ENCODE measurements at places on chromosomes 4 and X.

DNA sequence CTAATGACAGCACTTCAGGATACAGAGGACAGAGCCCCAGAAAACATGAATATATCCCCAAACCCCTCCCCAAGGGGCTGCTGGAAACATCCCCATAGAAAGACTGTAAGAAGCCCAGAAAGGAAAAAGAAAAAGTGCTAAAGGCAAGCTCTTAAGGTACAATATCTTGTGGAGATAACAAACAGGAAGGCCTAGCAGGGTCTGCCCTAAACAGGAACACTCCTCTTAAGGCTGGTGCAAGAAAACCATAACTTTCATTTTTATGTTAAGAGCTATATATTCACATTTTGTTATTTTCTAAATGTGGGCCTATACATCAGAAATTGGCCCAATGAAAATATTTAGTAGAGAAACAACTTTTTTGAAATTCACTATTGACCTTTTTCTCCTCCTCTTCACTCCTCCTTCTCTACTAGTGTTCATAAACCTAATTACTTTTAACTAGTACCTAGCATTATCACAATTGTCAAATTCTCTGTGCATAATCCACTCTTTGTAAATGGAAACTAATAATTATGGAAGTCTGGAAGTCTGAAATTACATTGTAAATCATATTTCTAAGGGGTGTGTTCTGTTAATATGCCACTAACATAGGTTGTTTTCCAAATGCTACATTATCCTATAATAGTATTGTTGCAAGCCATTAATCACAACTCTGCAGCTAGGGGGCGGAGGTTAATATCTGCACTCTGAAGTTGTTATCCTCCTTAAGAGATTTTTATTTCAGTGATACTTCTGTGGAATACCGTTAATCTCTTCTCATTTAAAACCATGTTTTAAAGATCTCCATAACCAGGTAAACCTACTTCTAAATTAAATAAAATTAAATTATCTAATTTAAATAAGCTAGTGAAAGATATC lies 59.8 kb downstream of the CASK start:
- no peak for DNase-seq

DNA sequence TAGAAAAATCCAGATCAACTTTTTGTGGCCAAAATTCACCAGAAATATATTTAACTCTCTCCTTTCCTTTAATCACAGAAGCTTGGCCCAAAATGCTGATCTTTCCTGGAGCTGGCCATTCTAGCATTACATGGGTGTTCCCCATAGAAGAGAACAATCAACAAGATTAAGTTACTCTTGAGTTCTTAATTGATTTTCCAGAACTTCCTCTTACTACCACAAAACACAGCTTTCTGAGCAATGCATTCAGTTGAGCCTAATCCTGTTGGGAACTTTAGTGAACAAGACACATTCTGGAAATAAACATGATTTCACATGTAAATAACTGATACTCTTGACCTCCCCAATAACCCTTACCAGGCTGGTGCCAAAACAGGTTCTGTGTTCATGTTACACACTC lies 45.4 kb upstream of the STIM2 start:
- no peak for DNase-seq

DNA sequence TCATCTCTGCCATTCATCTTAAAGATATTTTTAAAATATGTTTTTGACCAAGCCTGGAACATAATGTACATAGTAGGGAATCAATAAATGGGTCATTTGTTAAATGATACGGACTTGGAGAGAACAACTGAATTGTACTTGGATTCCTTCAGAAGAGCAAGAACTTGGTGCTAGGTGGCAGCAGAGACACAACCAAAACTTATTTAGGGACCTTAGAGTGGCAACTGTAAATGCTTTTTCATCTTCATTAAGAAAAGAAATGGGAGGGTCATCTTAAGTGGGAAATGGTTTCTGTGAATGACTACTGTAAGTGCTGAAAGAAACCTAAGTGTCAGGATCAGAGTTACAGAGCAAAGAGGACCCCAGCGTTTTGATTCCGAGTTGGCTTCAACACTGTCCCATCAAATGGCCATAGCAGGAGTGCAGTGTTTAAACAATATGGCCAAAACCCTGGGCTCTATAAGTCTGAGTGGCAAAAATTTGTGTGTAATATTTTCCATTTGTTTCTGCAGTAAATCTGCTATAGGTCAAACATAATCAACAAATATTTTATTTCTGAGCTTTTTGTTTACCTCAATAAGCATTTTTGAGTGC lies 213.6 kb downstream of the PALLD start:
- DNase-seq = no peak

GRCh38 chr4:141058591-141059512 lies 74.4 kb downstream of the RNF150 start:
- DNase-seq = no peak

- no peak for DNase-seq
These were observed 70.9 kb downstream of the INTS12 start for GRCh38 chr4:105637408-105638176.

DNA sequence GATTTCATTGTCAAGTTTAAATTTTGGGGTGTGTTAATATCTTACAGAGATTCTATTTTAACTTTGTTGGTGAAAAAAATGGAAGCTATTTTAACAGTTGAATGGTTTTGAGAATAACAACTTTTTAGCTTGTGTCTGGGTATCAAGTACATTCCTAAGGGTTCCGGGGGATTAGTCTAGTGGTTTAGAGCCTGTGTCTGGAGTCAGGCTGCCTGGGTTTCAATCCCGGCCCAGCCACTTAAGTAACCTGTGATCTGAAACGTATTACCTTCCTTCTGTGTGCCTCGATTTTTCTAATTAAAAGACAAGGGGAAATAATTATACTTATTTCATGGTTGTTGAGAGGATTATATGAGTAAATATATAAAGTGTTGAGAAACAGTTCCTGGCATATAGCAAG lies 288.6 kb upstream of the NR3C2 start:
- no peak for DNase-seq

- no peak for DNase-seq
These were observed 324.7 kb downstream of the STK32B start for GRCh38 chr4:5376015-5376414.

DNA sequence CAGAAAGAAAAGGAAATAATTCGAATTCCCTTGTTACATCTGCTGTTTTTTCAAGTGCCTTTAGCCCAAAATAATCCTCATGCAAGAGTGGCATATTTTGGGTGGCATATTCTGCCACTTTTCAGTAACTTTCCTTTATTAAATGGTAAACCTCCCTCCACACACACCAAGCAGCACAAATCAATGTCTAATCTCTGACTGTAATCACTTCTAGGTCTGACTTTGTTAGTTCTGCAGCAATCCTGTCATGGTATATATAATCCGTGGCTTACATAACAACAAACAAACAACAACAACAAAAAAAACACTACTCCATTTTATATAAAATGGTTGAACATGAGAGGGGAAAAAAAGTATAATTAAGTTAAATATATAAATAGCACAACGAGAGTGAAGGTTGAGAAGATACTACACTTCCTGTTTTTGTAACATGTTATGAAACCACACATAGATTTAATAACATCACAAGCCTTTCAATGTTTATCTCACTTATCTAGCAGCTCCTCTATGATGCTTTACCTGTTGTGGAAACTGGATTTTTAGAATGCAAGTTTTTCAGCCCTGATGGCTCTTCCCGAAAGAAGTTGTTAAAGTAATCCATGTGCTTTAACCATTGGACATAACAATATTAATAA lies 715.4 kb downstream of the GRXCR1 start:
- no peak for DNase-seq

GRCh38 chr4:99574530-99575324 lies at the start of gene MTTP:
MTTP (plus strand) TSS chr4:99574824; CDS start chr4:99574910, 86 bp downstream.
- no peak for DNase-seq

GRCh38 chr4:17093481-17093880 lies 195.0 kb upstream of the LDB2 start:
- no peak for DNase-seq

DNA sequence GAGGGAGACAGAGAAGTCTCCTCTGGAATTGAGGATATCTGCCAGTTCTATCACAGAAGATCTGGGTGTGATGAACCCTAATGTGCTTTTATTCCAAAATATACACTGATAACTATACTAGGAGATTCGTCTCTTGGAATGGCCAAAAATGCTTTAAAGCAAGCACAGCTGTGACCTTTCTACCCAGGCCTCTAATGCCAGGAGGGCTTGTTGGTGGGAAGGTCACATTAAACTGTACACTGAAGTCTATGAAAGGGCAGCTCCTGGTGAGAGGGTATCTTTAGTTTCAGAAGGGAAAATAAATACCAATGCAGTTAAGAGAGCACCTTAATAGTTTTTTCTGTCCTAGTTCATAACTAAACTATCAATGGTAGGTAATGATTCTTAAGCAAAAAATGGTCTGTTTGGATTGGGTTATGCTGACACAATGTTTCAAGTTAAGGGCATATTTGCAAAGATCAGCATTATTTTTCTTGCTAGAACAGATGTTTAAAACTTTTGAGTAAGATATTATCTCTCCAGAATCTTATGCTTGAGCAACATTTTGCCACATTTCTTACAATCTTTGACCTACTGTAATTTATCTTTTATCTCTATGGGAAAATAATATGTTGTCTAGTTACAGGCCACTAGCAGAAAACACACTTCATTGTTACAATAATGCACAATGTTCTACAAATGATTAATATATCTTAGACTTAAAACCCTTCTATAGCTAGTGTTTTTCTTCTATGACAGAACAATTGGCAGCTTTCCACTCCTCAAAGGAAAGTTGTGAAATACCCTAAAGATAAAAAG lies 59.6 kb downstream of the SEC24D start:
- DNase-seq = no peak

GRCh38 chr4:4994312-4995097 lies 24.8 kb downstream of the CYTL1 start:
- DNase-seq = no peak

GRCh38 chr4:53309321-53310040 lies 56.4 kb downstream of the SCFD2 start:
- DNase-seq = no peak

DNA sequence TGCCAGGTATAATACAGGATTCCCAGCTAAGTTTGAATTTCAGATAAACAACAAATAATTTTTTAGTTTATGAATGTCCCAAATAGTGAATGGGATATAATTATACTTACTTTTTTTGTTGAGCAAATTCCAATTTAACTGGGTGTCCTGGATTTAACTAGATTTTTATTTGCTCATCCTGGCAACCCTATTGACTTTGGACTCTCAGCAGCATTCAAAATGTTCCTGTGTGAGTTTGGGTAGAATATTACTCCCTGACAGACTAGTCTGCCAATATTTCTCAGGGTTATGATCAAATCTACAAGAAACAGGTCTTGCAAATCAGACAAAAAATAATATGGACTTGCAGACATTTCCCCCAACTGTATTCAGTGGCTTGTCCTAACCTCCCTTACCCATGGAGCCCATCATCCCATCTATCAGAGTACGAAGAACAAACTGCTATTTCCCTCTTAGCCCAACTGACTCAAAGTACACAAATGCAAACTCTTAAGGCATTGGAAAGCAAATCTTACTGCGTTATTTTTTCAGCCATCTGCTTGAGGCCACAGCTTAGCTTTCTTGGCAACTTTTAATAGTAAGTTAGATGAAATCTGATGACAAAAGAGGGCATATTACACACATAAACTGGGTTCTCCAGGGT lies 20.7 kb downstream of the SETD7 start:
- no peak for DNase-seq

- no peak for DNase-seq
These were observed 121.2 kb downstream of the AFAP1 start for GRCh38 chr4:7818399-7818911.

DNA sequence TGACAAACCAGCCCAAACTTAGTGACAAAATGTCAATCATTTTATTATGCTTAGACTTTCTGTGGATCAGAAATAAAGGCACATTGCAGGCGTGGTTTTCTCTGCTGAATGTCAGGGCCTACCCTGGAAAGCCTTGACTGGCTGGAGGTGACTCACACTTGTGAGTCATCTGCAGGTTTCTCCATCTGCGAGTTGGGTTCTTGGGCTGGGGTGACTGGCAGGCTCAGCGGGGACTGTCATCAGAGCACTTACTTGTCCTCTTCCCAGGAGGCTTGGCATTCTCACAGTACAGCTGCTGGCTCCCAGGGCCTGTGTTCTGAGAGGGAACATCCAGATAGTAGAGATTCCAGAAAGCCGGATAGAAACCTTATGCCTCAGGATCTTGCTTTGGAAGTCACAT lies 153.8 kb upstream of the AGA start:
- no peak for DNase-seq

DNA sequence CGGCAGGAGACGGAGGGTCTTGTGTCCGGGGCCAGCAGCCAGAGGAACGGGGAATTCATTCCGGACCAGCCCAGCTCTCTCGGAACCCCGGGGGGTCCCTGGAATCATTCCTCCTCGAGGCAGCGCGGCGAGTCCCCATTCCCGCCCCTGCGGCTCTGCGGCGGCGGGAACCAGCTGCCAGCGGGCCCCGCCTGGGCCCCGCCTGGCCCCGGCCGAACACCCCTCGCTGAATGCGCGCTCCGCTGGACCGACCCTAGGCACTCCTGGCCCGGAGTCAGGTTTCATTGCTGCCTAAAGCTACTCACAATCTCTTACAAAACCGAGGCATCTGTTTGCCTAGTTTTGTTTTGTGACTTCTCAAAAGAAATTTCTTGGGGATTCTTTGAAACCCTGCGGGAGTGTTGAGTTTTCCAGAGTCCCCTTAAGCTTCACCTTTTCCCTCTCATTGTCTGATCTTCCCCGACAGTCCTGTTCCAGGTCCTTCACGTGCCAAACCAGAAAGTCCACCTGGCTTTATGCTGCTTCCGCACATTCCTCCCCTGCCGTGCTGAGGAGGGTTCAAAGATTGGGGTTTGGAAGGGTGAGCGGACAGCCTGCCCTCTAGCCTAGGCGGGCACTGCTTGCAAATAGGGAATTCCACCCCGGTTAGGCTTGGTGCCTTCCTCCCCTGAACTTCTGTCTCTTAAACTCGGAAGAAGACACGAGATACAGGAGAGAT lies 789 bp downstream of the ARHGAP10 start:
- DNase-seq = peak; percentile 22

GRCh38 chr4:168118116-168118655 lies 25.8 kb downstream of the ANXA10 start:
- DNase-seq = no peak

DNA sequence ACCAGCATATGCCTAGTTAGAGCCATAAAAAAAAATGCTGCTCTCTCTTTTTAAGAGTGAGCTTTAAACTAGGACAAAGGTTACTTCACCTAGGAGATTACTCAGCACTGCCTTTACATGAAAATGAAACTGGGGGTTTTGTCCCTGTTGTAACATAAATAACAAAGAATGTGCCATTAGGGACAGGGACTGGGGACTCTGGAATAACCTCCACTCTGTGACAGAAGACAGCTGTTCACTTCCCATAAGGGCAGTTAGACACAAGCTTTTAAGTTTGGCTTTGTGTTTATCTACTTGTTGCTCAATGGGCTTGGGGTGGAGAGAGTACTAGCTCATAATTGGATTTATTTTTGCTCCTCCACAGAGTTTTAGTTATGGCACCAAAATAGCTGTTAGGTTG lies 11.9 kb downstream of the ENPEP start:
- no peak for DNase-seq

DNA sequence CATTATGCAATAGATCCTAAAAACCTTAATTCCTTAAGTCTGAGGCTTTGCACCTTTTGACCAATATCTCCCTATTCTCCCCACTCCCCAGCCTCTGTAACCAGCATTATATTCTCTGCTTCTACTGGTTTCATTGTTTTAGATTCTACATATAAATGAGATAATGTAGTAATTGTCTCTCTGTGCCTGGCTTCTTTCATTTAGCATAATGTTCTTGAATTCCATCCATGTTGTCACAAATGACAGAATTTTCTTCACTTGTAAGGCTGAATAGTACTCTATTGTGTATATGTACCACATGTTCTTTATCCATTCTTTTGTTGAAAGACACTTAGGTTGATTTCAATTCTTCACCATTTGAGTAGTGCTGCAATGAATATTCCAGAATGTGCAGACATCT lies 66.0 kb downstream of the MAGEC1 start:
- DNase-seq = no peak

- peak; percentile 41 for DNase-seq
These were observed 56.6 kb downstream of the LINC00632 start for GRCh38 chrX:140766024-140766611.
